Karpas-422 (cell line): ENCODE measurements at places on chromosomes 12 and 14. TPM values are rescaled to one million over a fixed set of nuclear protein-coding genes. Genes with fewer than 3 reads are reported as not detected.

The KCNA5 gene
- not detected in 2 replicates for total RNA-seq

The GPR84 gene
- total RNA-seq: 0.29 TPM in 1 of 2 replicates, not detected in the other

The RHOJ gene
- total RNA-seq: not detected in 2 replicates

The DHRS4L2 gene
- total RNA-seq: 53.7 and 66.1 TPM in 2 replicates

The EGLN3 gene
- 0.22 TPM in 1 of 2 replicates, not detected in the other for total RNA-seq
